Progenitor cell of endocrine pancreas (in vitro differentiated cells): ENCODE measurements at places on chromosomes 11 and 22.

DNA sequence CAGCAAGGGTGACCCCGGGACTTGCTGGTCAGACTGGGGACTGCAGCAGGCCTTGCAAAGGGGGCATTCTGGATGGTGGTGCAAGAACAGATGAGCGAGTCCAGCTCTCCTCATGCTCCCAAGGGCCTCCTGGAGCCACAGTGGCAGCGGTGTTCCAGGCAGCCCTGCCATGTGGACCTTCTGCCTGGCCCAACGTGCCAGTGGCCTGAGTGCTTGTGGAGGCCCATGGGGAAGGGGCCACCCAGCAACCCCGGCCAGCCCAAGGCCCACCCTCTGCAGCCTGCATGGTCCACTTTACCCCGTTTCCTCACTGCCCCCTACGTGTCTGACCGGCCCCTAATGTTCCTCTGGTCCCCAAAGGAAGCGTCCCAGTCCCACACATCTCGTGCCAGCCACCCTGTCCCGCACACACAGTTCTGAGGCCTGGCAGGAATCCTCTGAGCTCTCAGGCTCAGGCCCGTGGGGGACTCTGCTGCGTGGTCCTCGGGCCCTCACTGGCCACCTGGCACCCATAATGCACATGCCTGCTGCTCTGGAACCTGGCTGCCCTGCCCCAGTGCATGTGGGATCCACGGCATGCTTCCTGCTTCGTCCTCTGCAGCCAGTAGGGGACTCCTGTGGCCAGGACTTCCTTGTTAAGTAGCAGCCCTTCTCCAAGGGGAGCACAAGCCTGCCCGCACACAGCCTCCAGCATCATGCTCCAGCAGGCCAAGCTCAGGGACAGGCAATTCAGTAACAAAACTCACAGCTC is 85.5 kb downstream of the DGCR2 start:
- H3K36me3 ChIP-seq: peaks cover 6% of the 10 kb centered on the region
- H3K27ac ChIP-seq: no peak overlapping the region
- DNase-seq: no peak

DNA sequence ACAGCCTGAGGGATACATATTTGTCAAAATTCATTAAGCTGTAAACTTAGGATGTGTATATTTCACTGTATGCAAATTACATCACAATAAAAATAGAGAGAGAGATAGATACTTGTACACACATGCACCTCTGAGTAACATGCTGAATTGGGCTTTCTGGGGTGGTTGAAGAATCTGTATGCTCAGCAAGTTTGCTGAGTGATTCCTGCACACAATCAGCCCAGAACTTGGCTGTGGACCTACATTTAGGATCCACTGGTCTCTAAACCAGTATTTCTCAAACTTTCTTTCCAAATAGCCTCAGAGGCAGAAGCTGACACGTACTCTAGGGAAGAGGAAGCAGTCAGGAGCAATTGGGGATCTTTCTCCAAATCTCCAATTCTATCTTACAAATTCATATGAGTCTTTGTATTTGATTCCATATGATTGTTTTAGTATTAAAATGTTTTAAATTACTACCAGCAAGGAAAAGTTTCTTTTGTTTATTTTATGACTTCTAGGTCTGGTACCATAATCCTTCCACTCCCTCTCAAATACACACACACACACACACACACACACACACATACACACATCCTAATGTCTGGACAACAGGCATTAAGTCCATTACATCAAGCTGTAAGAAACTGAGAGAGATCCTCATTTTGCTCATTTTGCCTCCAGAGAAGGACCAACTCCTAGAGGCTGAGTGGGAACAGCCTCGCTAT is 20.0 kb downstream of the SYT13 start:
- DNase-seq: no peak
- H3K27ac ChIP-seq: no peak overlapping the region
- H3K4me1 ChIP-seq: peaks cover 26% of the 10 kb centered on the region
- H3K4me3 ChIP-seq: no peak overlapping the region

DNA sequence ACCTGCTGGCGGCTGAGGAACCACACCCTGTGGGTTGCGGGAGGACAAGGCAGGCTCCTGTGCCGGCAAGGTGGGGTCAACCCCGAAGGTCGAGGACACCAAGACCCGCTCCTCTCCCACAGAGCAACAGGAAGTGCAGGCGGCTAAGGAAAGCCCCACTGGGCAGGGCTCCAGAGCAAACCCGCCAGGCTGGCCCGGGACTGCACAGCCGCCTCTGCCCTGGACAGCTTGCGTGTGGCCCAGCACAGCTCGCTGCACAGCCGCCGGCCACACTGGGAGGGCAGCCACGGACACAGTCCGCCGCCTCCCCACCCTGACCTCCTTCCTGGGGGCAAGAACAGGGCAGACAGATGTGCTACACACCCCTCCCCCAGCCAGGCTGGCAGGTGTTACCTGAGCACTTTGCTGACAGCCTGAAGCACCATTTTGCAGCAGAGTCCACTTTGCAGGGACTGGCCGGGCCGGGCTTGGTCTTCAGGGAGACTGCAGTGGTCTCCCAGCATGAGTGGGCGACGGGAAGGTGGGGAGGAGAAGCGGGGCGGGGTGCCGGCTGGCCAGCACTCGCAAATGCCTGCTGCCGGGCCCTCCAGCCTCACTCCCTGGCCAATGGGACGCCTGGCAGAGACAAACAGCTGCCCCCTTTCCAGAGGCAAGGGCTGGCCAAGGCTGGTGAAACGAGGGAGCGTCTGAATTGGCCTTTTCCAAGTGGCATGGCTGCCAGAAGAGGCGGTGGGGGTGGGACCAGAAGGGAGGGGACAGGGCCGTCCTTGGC is at the start of gene MOB2:
MOB2 (minus strand) TSS at position 726 of the 772 bp plus-strand sequence; CDS start at position 503, 223 bp downstream.
- no peaks in the 10 kb centered on the region for H3K36me3 ChIP-seq
- H3K4me1 ChIP-seq: peaks cover 6% of the 10 kb centered on the region
- no peak within 1 kb of the TSS for H3K4me3 ChIP-seq
- H3K27ac ChIP-seq: no peak within 1 kb of the TSS
- H3K27me3 ChIP-seq: no peaks in the 10 kb centered on the region

- H3K27ac ChIP-seq: no peak overlapping the region
- no peak for DNase-seq
- no peaks in the 10 kb centered on the region for H3K36me3 ChIP-seq
These were observed 54.0 kb downstream of the NELL1 start for GRCh38 chr11:20723366-20723765.

DNA sequence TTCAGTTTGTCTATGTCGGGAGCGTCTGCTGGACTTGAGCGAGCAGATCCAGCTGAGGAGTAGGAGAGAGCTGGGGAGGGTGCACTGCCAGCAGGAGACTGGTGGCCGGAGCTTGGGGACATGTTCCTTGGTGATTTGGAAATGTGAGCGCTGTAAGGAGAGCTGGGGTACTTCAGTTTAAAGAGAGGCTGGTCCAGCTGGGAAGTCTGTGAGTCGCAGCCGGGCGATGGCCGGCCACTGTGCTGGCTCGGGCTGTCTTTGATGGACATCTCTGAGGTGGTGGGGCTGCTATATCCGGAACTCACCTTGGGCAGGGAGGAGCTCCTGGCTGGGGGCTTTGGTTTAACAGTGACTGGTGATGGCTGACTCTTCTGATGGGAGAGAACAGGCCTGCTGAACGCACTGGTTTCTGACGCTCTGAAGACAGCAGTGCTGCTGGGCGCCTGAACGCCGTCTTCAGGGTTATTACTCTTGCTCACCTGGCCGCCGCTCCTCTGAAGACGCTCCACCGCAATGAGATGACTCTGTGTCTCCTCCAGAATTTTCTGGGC is 63.6 kb upstream of the PITPNB start:
- no peak overlapping the region for H3K4me3 ChIP-seq
- peaks cover 18% of the 10 kb centered on the region for H3K36me3 ChIP-seq
- H3K27ac ChIP-seq: no peak overlapping the region
- H3K27me3 ChIP-seq: no peaks in the 10 kb centered on the region
- DNase-seq: no peak

- no peak for DNase-seq
- no peaks in the 10 kb centered on the region for H3K4me1 ChIP-seq
- no peak overlapping the region for H3K4me3 ChIP-seq
- H3K36me3 ChIP-seq: no peaks in the 10 kb centered on the region
- H3K27me3 ChIP-seq: no peaks in the 10 kb centered on the region
These were observed 22.2 kb downstream of the OR51V1 start for GRCh38 chr11:5178046-5178837.

- H3K27ac ChIP-seq: peak overlapping the region; percentile 57
- H3K27me3 ChIP-seq: no peaks in the 10 kb centered on the region
- no peaks in the 10 kb centered on the region for H3K36me3 ChIP-seq
- no peak for DNase-seq
- peaks cover 4% of the 10 kb centered on the region for H3K4me1 ChIP-seq
- peak overlapping the region; percentile 68 for H3K4me3 ChIP-seq
These were observed 8.3 kb upstream of the SLC39A13 start for GRCh38 chr11:47399860-47400767.
